ENCODE measurements at places on chromosomes 16 and 17. TPM values are rescaled to one million over a fixed set of nuclear protein-coding genes. Genes with fewer than 3 reads are reported as not detected.

TPSD1 gene
- total RNA-seq = not detected

DNA sequence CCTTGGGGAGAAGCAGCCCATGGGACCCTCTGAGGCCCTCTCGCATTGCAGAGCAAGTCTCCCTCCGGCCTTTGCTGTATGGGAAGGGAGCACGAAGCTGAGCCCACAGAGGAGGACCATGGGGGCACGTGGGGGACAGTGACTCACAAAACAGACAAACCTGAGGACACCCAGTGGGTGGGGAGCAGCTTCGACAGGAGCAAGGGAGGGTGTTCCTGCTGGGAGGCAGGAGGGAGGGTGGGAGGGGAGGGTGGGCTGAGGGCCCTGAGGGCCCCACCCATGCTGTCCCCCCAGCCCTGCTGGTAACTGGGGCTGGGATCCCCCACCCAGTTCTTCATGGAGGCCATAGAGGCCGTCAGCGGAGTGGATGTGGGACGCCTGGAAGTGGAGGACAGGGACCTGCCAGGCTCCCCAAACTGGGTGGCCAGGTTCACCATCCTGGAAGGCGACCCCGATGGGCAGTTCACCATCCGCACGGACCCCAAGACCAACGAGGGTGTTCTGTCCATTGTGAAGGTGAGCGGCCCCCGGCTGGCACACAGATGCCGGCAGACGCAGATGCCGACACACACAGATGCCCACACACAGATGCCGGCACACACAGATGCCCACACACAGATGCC is 12.5 kb downstream of the SLC22A31 start:
- DNase-seq = no peak

- DNase-seq = no peak
These were observed 23.8 kb downstream of the TEX14 start for GRCh38 chr17:58667934-58668597.

- no peak for DNase-seq
These were observed 13.0 kb downstream of the CETP start for GRCh38 chr16:56974549-56975300.

- DNase-seq = no peak
These were observed 2.8 kb upstream of the XAF1 start for GRCh38 chr17:6753006-6753445.

DNA sequence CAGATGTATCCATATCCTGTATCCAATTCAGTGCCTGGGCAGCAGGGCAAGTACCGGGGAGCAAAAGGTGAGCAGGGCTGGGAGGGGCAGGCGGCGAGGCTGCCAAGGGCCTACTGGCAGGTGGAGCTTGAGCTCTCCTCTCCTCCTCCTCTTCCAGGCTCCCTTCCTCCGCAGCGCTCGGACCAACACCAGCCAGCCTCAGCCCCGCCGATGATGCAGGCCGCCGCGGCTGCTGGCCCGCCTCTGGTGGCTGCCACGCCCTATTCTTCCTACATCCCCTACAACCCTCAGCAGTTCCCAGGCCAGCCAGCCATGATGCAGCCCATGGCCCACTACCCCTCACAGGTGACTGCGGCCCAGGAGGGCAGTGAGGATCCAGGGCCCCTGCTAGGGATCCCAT is 11.6 kb downstream of the ATXN2L start:
- DNase-seq = no peak

GFAP gene
- total RNA-seq = not detected

DNA sequence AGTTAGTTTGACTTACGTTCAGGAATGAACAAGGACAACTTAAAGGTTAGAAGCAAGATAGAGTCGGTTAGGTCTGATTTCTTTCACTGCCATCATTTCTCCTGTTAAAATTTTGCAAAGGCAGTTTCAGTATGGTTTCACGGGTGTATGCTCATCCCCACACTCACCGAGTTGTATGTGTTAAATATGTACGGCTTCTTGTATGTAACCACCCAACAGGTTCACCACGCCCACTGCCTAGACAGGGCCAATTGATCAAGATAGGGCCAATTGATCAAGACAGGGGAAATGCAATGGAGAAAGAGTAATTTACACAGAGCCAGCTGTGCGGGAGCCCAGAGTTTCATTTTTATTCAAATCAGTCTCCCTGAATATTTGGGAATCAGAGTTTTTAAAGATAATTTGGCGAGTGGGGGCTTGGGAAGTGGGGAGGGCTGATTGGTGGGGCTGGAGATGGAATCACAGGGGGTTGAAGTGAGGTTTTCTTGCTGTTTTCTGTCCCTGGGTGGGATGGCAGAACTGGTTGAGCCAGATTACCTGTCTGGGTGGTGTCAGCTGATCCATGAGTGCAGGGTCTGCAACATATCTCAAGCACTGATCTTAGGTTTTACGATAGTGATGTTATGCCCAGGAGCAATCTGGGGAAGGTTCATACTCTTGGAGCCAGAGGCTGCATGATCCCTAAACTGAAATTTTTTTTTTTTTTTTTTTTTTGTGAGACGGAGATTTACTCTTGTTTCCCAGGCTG is 62.4 kb upstream of the PLCG2 start:
- no peak for DNase-seq

DNA sequence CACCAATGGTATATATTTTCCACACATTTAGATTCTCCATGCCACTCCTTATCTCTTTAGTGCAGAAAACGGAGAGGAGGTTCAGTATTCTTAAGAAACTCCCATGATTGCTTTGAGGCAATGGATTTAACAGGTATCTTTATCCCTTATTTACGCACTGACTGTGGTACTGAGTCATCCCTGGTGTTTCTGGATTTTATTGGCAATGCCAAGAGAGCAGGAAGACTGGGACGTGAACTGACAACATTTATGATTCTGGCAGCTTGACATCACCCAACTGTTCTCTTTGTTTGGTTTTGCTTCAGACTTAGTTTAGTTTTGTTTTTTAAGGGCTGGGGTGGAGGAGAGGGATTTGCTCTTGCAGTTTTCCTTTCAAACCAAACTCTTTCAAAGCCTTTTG is 131.4 kb downstream of the WWOX start:
- no peak for DNase-seq

- DNase-seq = no peak
These were observed 73.4 kb downstream of the MPRIP start for GRCh38 chr17:17115620-17116019.

GRCh38 chr17:29776026-29776425 is 153.3 kb upstream of the CORO6 start:
- DNase-seq = no peak

KRTAP17-1 gene
- total RNA-seq = not detected

GRCh38 chr16:1825864-1826690 is 548 bp downstream of the HAGH start:
- DNase-seq = peak; percentile 56

AOC3 gene
- total RNA-seq = 0.78 TPM

GRCh38 chr17:77451245-77451893 is 310.6 kb downstream of the SEC14L1 start:
- no peak for DNase-seq

FHOD1 gene
- 23.6 TPM for total RNA-seq

ZG16 gene
- total RNA-seq = not detected

GINS2 gene
- total RNA-seq = 48.9 TPM

DNA sequence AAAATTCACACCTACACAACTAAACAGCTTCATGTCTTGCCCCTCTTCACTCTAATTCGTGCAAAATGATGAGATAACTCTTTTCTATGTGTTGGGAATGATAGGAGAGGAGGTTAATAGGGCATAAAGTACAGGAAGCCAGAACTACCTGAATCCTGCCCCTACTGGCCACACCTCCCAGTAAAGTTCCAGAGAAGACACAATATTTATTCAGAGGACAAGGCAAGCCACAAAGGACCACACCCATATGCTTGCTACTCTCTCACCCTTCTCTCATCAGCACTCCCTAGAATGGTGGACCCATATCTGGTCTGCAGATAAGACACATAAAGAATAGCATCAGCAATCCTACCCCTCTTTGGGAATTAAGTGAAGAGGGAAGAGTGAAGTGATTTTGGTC is 74.6 kb downstream of the ZNF18 start:
- DNase-seq = no peak

KIF1C gene
- 95.9 TPM for total RNA-seq

- DNase-seq = no peak
These were observed 27.9 kb upstream of the OR4D1 start for GRCh38 chr17:58120195-58120822.

MEFV gene
- total RNA-seq = not detected

- no peak for DNase-seq
These were observed 282.4 kb upstream of the DYNLRB2 start for GRCh38 chr16:80258407-80258806.

DNA sequence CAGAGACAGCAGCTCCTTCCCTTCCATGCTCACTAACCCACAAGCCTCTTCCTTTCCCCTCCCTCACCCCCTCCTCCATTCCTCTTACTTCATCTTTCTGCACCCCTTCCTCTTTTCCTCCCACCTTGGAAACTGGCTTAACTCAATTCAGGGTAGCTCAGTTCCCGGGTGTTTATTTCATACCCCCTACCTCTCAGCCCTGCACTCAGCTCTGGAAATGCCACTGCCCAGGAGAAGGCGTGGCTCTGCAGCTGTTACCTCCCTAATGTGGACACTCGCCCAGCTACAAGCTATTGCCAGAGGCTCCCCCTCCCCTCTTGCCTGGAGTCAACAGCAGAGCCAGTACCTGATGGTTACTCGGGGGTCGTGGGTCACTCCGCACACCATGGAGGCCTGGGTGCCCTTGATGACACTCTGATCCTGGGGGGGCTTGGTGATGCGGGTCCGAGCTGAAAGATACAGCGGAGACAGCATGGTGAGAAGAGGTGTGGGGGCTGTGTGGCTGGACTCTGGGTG is 118.4 kb upstream of the CDC42EP4 start:
- DNase-seq = no peak

DNA sequence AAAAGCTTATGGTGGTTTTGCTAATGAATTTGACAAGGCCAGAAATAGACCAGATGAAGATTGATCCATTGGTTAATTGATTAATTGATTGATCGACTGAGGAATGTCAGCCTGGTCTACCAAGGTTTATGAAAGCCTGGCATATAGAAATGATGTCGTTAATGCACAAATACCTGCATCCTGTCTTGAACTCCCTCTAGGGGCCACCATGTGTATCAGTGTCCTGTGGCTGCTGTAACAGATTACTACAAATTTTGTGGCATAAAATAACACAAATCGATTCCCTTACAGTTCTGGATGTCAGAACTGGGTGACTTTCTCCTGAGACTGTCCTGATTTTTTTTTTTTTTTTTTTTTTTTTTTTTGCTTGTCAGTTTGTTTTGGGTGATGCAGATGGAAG is 553.2 kb downstream of the MAF start:
- DNase-seq = no peak

DNA sequence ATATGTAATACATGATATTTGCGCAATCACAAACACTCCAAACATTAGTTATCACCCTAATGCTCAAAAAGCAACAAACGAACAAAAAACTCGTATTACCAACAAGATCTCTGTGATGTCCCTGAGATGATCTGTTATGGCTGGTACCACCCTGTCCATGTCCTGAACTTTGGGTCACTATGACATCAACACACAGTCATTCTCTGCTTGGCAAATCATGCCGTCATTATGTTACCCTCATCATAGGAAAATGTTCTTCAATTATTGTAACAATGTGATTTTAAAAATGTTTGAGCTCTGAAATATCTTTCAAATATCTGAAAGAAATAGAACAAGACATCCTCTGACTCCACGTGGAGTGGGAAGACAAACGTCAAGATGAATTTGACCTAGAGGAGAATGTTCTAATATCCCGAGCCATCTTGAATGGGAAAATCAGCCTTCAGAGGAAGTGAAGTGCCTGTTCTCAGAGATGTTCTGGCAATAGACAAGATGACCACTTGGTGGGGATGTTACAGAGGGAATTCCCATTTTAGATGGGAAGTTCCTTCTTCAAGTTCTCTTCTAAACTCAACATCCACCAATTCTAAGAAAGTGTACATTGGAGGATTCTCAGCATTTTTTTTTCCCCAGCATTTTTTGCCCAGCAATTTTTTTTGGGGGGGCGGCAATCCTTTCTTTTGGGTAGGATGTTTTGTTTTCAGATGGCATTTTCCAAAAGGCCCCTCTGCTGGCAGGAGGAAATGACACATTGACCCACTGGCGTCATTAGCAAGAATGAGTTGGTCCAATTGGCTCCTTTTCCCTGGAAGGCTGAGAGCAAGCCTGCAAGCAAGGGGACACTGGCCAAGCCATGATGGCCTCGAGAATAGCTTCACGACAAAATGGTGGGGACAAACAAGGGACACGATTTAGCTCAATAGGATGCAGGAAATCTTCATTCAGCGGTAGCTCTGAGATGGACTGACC is 3.7 kb upstream of the HSD17B2 start:
- DNase-seq = peak; percentile 14

GRCh38 chr17:57665696-57666095 is 79.4 kb downstream of the CCDC182 start:
- no peak for DNase-seq
